ENCODE measurements at places on chromosomes 3 and 15.

GRCh38 chr3:169367016-169367415 lies 296.5 kb downstream of the MECOM start:
- DNase-seq = no peak

- DNase-seq = no peak
Measured at GRCh38 chr3:72182206-72182605, 397.3 kb upstream of the PROK2 start.

- no peak for DNase-seq
Measured at GRCh38 chr3:196634829-196635228, 4.7 kb upstream of the NRROS start.

DNA sequence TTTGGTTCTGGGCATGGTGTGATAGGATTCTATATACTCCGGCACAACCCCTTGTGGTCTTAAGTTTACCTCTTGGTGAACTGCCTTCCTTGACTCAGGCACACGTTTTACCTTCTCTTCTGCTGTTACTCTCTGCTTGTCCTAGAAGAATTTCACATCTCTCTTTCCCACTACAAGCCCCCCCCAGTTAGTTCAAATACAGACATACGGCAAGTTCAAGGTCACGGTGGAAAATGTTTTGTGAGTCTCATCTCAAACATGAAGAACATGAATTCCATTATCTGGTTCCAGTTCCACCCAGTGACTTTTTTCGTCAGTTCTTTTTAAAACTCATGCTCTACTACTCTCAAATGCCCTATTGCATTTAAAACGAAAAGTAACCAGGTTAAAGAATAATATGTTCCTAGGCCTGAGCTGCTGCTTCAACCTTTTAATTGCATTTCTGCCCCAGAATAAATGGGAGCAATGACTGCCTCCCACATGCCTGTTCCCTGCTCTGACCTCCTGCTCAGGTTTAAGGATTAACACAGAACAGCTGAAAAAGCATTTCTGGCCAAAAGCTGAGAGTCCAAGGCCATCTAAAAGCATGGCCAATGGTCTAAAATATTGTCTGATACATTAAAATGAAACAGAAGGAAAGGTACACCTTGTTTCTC lies 132.8 kb downstream of the OSBPL10 start:
- DNase-seq = no peak

GRCh38 chr15:60656041-60656440 lies 177.1 kb upstream of the ICE2 start:
- DNase-seq = no peak

GRCh38 chr3:189298469-189299375 lies 127.0 kb downstream of the TPRG1 start:
- DNase-seq = no peak

GRCh38 chr3:24387000-24387399 lies 107.7 kb downstream of the THRB start:
- DNase-seq = no peak

DNA sequence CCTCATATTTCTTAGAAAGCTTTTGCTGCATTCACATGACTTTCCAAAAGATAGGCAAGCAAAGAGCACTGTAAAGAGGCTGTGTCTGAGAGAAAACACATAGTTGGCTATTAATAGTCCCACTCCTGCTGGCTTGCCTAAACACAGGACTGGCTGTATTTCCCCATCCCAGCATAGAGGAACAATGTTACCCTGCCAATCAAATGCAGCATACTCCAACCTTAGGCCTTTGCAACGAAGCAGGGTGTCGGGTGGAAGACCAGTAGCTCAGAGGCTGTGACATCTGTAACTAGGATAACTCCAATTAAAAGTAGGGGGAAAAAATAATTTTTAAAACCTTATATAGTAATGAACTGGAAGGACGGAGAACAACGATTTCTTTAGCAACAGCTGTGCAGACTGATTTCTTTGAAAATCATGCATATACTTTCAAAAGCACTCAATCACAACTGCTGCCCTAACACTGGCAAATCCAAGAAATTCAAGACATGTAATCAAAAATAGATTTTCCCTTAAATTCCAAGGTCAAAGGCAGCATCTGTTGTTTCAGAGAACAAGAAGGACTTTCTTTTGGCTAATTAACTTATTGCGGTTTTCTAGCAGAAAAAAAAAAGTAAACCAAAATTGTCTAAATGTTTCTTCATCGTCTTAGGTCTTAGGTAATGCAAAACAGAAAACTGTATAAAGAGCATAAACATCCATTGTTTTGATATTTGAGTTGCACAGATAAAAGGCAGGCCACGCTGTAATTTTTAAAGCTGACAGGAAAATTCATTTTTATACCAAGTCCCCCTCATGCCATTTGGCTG lies 139.3 kb downstream of the TNIK start:
- no peak for DNase-seq

- DNase-seq = no peak
Measured at GRCh38 chr15:70670680-70671079, 92.7 kb downstream of the UACA start.

DNA sequence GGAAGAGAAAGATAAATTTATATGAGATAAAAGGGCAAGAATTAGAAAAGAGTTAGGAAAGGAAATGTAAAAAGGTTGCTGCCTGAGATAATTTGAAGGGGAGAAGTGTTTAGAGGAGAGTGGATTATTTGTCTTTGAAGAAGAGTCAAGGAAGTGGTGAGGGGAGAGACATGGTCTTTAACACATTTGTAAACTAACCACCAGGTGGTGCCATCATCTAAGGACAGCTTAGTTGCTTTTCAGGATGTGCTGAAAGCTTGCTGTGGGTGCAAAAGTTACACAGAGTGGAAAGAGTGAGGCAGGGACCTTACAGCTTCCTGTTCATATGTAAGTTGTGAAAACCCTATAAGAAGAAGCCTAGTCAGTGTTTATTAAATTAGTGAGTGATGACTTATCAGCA lies 114.1 kb upstream of the DNAJC19 start:
- peak; percentile 58 for DNase-seq

DNA sequence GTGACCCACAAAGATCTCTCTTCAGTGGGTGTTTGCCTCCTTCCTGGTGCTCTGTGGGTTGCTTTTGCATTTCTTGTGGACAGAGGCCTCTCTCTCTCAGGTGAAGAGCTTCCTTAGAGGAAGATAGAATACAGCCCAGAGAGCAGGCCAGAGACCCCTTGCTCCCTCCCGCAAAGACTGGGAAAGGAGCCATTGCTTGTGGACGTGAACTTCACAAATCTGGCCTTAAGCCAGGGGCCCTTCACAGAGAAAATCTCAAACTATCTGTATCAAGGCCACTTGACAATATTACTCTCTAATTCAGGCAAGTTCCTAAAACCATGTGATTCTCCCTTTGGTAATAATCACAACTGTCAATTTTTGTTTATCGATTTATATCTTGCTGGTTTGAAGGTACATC lies 30.4 kb upstream of the CLK3 start:
- DNase-seq = no peak

Measured in H7 (cell line).